ENCODE measurements at places on chromosomes 2 and 18.

- DNase-seq = no peak
Observed at GRCh38 chr2:241037498-241037897, 39.1 kb downstream of the SNED1 start.

- no peak for DNase-seq
Observed at GRCh38 chr2:46977280-46977665, 61.7 kb upstream of the MCFD2 start.

- no peak for DNase-seq
Observed at GRCh38 chr2:23903034-23903433, 23.9 kb downstream of the ATAD2B start.

DNA sequence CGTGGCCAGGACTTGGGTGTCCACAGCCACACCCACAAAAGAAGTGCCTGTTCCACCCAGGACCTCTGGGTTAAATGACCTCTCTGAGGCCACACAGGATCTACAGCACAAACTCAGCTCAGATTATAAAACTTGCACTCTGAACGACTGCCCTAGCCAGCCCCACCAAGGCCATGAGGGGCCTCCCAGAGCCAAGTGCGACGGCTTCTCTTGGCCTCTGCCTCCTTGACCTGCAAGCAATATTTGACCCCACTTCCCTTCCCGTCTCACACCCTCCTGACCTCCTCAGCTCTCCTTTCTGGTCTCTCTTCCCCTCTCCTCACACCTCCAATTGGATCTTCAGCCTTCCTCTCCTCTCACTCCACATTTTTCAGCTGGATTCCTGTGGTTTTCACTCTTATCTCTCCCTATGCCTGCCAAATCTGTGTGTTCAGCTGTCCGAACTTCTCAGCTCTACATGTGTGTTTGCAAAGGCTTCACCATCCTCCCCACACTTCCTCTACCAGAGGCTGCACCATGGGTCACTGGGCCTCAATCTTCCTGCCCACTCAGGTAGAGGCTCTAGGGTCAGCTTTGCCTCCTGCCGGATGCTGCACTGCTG lies 25.3 kb upstream of the STEAP3 start:
- no peak for DNase-seq

GRCh38 chr2:126909781-126910180 lies 11.1 kb downstream of the TEX51 start:
- no peak for DNase-seq

- DNase-seq = no peak
Observed at GRCh38 chr2:39732482-39732881, 46.6 kb downstream of the THUMPD2 start.

- no peak for DNase-seq
Observed at GRCh38 chr2:437756-438393, 150.0 kb upstream of the ALKAL2 start.

Data from Calu3 (cell line).